ENCODE measurements at places on chromosomes 7 and 10.

GRCh38 chr10:32271617-32272016 is 75.3 kb downstream of the EPC1 start:
- DNase-seq = no peak

DNA sequence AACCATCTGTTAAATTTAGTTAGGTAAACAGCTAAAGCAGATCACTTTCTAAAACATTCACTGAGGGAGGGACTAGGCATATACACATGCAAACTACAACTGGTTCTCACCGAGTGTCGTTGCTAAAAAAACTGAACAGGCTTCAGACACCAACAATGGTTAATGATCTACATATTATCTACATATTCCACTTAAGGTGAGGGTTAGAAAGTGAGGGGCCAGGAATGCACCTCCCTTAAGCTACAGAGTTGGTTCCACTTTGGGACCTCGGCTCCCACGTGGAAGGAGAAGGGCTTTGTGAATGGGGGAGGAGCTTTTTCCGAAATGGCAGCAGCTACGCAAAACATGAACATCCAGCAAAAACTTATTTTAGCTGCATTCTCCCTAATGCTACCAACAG is 5.8 kb downstream of the CTBP2 start:
- no peak for DNase-seq

DNA sequence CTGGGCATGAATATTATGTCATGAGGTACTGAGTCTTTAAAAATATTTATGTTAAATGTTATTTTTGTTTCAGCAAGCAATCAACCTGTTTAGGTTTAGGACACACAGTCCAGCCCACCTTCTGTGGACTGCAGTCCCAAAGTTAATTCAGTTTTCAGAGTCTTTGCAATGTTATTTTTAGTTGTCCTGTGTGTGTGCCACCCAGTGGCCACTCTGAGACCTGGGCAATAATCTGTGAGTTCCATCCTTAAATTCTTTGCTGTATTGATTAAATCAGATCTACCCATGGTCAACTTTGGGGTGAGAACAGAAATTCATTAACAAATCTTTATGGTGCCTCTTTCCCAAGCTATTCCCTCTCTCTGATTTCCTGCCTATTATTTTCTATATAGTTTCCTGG is 415.1 kb downstream of the CCSER2 start:
- DNase-seq = no peak

GRCh38 chr10:86654411-86655172 is at the start of gene OPN4:
Gene OPN4 (plus strand): TSS chr10:86654547. CDS start chr10:86654784, 237 bp downstream.
- DNase-seq = no peak

DNA sequence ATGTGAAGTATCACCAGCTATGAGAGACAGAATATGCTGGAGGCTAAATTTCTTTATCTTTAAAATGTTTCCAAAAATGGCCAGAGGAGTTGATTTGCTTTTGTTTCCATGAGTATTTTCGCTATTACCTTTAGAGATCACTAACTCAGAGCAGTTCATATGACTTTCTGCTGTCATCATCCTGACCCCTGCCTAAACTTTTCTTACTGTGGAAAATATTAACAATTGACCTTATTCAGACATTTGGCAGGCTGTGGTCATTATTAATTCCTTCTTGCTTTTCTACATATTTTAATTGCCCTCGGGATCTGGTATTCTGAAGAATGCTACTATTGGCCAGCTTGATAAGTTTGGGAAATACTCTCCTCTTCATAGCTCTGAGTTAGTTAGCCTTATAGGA is 156.5 kb downstream of the EXOC4 start:
- DNase-seq = no peak

DNA sequence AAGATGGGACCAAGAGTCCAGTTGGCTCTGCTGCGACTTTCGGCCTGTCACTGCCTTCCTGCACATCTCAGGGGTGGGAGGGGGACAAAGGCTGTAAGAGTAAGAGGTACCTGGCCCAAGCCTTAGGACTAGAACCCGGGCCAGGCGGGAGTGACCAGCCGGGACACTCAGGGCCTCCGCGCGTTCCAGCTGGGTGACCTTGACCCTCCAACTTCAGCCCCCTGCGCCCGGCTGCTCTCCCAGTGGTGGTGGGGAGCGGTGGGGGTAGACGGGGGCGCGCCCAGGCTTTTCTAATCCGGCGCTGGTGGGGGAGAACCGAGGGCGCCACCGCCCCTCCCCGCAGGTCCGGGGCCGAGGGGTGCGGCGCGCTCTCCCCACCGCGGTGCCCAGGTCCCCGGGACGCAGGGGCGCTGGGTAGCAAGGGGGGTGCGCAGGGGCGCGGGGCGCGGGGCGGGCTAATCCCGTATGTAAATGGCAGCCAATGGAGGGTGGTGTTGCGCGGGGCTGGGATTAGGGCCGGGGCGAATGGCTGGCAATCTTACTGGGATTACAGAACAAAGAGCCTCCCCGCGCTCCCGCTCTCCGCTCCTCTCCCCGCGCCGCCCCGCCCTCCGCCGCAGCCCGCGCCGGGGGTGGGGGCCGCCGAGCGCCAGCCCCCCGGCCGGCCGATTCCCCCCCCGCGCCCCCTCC is at the start of gene GTF2IRD1:
GTF2IRD1 (plus strand) TSS at position 585 of the 690 bp plus-strand sequence. CDS start 54,175 bp downstream, outside the sequence.
- DNase-seq = peak; percentile 50

- DNase-seq = no peak
These were observed 22.1 kb upstream of the OPN4 start for GRCh38 chr10:86632009-86632800.

- DNase-seq = peak; percentile 70
These were observed 141.1 kb downstream of the CCSER2 start for GRCh38 chr10:84469470-84469869.

DNA sequence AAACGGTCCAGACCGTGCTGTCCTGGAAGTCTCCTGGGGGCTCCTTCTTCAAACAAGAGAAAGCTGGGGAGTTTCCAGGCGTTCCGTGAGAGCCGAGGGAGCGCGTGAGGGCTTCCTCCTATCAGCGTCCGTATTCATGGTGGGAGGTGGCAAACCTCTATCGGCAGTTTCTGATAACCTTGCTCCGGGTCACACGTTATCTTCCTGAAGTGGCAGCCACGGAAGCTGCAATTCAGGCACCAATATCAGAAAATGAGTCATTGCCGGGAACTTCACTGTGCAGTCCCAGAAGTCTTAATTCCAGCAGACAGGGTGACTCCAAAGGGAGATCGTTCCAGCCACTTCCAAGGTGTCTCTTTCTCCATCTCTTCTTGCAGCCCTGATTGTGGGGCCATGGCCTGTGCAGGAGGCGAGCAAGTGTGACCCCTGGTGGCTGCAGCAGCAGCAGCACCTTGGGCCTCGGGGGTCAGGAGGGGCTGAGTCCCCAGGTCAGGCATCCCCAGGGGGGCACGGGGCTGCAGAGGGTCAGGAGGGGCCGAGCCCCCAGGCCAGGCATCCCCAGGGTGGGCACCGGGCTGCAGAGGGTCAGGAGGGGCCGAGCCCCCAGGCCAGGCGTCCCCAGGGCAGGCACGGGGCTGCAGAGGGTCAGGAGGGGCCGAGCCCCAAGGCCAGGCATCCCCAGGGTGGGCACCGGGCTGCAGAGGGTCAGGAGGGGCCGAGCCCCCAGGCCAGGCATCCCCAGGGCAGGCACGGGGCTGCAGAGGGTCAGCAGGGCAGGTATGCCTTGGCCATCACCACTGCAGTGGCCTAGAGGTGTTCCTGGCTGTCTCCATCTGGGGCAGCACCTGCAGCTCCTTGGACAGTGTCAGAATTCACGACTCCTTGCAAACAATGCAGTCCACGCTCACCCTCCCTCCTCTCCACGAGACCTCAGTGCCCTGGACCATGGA is 538.7 kb downstream of the DNAJB6 start:
- DNase-seq = no peak

- peak; percentile 88 for DNase-seq
These were observed 125.4 kb downstream of the JAZF1 start for GRCh38 chr7:28055161-28055544.

DNA sequence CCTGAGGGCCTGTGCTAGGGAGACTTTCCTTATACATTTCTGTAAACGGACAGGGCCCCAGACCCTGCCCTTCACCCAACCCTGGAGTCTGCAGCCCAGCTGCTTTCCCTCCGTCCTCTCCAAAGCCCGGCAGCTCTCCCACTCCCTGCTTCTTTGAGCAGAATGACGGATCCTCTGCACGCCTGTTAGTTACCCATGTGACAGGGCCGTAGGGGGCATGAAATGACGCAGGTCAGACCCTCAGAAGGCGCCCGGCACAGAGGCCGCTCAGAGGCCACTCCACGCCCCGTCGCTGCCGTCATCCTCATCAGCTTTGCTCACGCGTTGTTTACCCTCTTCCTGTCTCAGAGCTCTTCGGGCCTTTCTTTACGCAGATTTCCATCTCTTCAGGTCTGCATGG is 60.2 kb upstream of the MKRN1 start:
- DNase-seq = no peak

GRCh38 chr10:93468461-93469213 is 13.5 kb downstream of the MYOF start:
- peak; percentile 97 for DNase-seq

DNA sequence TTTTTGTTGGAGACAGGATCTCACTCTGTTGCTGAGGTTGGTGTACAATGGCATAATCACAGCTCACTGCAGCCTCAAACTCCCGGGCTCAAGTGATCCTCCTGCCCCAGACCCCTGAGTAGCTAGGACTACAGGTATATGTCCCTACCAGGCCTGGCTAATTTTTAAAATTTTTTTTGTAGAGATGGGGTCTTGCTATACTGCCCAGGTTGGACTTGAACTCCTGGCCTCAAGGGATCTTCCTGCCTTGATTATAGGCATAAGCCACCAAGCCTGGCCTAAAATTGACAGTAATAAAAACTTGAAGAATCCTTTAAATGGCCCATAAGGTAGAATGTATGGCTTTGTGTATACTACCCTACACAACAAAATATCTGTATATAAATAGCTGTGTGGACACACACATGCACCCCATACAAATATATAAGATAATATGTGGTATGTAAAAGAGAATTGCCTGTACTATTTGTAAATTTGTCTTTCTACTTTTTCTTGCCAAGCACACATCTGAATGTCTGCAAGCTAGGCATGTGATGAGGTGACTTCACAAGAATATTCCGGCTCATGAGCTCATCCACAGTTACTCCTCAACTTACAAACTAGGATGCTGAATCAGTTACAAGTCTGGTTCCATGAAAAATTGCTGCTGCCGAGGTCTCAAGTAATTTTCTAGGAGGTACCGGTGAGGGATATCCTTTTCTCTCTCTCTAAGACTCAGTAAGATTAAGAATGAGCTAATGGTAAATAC is 26.6 kb downstream of the POLR3A start:
- DNase-seq = no peak

DNA sequence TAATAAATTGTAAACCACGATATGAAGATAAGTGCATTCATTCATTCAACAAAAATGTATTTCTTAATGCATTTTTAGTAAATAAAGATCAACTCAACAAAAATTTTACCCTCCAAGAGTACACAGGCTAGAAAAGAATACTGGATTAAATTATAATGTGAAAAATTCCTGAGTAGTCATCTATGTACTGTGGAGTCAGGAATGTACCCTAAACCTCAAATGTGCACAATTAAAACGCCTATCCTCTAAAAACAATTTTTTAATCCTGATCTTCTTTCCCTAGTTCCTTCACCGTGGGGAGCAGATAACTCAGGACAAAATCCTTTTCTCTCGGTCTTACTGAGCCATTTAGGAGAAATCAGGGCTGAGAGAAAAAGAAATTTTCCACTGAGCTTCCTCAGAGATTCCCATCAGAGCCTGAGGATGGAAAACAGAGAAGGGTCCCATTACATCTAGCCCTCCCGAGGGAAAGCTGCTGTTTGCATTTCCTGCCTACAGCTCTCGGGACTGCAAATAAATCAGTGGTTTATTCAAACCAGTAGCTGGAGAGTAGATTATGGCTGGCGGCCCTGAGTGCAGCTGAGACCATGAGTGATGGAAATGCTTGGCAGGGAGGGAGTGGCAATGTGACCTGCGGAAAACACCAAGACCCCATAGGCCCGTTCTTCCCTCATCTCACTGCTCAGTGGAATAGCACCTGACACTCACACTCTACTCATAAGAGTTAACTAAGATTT is 7.4 kb downstream of the TAS2R40 start:
- DNase-seq = no peak

- DNase-seq = no peak
These were observed 175.2 kb downstream of the TPST1 start for GRCh38 chr7:66380272-66380888.

DNA sequence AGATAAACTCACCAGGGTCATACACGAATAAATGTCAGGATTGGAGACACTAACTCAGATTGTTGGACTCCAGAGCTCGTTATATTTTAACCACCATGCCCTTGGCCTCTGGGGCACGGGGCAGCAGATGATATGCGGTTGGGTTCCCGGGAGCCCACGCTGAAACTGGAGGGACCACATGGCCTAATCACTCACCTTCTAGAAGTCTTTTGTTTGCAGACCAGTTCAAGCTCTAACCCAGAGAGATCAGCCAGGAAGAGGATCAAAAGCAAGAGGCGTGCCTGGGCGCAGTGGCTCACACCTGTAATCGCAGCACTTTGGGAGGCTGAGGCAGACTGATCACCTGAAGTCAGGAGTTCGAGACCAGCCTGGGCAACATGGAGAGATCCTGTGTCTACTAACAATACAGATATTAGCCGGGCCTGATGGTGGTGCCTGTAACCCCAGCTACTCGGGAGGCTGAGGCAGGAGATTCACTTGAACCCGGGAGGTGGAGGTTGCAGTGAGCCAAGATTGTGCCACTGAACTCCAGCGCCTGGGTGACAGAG is 42.6 kb upstream of the ECHDC3 start:
- no peak for DNase-seq

DNA sequence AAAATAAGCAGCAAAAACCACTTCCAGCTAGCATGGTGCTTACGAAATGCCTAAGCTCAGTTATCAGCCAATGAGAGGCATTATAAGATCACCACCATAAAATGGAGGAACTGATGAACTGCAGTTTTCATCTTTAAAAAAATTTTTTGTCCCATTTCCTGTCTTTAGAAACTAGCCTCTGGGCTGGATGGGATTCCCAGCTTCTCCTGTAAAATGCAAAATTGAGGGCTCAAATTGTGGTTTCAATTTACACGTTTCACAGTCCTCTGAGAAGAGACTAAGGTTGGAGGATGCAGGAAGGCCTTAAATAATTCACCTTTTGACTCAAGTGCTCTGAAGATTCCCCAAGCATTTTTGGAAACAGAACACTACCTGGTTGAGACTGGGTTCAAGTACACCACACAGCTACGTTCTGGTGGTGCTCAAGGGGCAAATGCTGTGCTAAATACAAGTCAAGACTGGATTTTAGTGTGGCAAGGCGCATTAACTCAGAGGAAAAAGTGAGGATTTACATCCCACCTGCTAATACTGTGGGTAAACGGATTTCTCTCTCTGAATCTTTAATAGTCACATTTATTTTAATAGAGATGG is 951 bp downstream of the ZNF25 start:
- DNase-seq = peak; percentile 29

All from kidney glomerular epithelial cell (primary cell).